Fibroblast of skin of left quadriceps (primary cell): ENCODE measurements at places on chromosomes 12 and 14.

GRCh38 chr12:79296871-79297270, 393.9 kb downstream of the PAWR start:
- DNase-seq: no peak

DNA sequence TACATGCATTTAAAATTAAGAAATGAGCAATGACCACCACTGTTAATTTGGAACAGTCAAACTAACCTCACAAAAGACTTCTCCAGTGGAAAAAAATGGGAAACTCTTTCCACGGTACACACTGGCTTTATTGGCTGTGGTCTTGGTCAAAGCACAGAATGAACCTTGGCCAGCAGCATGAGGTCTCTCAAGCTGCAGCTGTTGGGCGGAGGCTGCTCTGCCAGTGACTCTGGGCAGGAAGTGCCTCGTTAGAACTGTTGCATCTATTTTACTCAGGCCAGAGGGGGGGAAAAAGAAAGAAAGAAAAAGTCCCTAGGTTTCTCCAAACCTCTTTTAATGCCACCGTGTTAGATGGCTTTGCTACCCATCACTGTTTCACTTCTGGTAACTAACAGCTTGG, 279.8 kb upstream of the DIO2 start:
- DNase-seq: no peak

DNA sequence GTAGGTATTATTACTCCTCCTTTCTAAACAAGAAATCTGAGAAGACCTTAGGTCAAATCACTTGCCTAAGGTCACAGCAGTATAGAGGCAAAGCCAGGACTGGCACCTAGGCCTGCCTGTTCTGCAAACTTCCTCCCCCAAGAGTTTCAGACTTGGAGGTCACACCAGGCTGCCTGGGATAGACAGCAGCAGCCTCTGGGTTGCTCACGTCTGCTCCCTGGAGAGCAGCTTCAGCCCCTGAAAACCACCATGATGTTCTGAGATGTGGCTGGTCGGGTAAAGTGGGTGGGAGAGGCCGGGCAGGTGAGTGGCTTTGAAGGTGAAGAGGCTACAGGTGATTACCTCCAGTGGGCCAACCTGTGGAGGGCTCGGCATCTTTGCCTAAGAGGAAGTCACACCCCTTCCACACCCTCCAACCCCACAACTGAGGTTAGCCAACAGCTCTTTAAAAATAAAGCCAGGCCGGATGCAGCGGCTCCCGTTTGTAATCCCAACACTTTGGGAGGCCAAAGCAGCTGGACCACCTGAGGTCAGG, 37.0 kb upstream of the PNMA1 start:
- DNase-seq: no peak

DNA sequence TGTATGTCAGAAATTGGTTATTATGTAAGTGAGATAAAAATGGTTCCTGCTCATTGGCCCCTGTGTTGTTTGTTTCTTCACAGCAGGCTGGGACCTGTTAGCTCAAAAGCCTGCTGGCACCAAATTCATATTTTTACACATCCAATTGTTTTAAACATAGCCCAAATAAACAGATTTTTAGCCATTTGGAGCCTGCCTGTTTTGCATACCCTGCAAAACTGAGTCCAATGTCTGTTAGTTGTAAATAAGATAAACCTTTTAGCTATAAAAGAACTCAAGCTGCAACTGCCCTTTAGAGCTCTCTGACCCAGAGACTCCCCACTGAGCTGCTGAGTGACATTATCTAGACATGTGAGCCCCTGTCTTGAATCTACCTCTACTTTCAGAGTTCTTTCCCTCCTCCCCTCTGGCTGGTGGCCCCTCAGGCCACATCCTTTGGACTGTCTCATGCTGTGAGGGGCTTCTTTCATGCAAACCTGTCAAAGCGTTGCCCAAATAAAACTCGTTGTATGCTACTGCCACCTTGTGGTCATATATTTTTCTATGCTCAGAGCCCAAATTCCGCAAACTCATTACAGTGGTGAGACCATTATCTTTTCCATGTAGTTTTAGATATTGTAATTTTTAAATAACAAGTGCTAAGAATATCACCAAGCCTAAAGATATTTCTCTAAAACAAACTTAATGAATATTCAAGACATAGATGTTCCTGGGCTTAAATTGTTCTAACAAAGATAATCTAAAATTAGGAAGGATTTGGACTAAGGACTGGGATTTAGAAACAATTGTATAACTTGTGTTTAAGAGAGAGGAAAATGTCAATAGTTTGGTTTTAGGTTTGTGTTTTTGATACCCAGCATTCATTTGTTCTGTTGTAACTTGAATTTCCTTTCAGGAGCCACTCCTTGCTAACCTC, 337.9 kb downstream of the AACS start:
- peak; percentile 1 for DNase-seq

- DNase-seq: no peak
Measured at GRCh38 chr14:22122829-22123560, 449.4 kb upstream of the OR4E1 start.

GRCh38 chr14:99236386-99237138, 35.4 kb downstream of the BCL11B start:
- no peak for DNase-seq

DNA sequence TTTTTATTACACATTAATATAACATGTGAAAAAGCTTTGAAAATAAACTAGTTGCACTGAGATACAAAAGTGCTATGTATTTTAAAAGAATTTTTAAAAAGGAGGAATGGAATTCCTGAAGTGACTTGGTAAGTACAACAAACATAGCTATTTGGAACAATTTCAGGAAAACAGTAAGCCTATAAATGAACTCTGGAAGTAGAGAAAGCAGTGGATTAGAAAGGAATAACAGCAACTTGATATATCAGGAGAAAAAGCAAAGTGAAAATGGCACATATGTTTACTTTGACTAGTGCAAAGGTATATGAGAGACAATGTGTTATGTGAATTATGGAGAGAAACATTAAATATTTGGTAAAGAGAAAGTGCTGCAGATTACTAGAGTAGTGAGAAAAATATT, 811.7 kb downstream of the C12orf50 start:
- DNase-seq: no peak
